Osteocyte (in vitro differentiated cells): ENCODE measurements at places on chromosomes 5 and 9. TPM values are rescaled to one million over a fixed set of nuclear protein-coding genes. Genes with fewer than 3 reads are reported as not detected.

- H3K27me3 ChIP-seq, result no peaks in the 10 kb centered on the region
- H3K27ac ChIP-seq, result no peak overlapping the region
- H3K4me1 ChIP-seq, result no peaks in the 10 kb centered on the region
- H3K36me3 ChIP-seq, result no peaks in the 10 kb centered on the region
- DNase-seq, result no peak
- no peak overlapping the region for H3K4me3 ChIP-seq
These were observed 225.7 kb downstream of the ASTN2 start for GRCh38 chr9:117189121-117189520.

GRCh38 chr9:121707477-121708424 lies 56.3 kb downstream of the DAB2IP start:
- H3K4me3 ChIP-seq, result no peak overlapping the region
- no peaks in the 10 kb centered on the region for H3K4me1 ChIP-seq
- H3K27ac ChIP-seq, result no peak overlapping the region
- no peaks in the 10 kb centered on the region for H3K27me3 ChIP-seq

- H3K27me3 ChIP-seq, result no peaks in the 10 kb centered on the region
- peak; percentile 88 for DNase-seq
These were observed 19.3 kb upstream of the CAMSAP1 start for GRCh38 chr9:135926402-135927194.

The MZB1 gene
- total RNA-seq, result not detected in 2 replicates

GRCh38 chr5:176837707-176838115 lies 27.4 kb downstream of the UNC5A start:
- peaks cover 22% of the 10 kb centered on the region for H3K27me3 ChIP-seq
- no peaks in the 10 kb centered on the region for H3K4me1 ChIP-seq
- peak; percentile 97 for DNase-seq
- H3K4me3 ChIP-seq, result no peak overlapping the region

GRCh38 chr9:129962889-129963703 lies 79.9 kb downstream of the FNBP1 start:
- H3K4me1 ChIP-seq, result peaks cover 58% of the 10 kb centered on the region
- no peak for DNase-seq
- H3K36me3 ChIP-seq, result peaks cover 6% of the 10 kb centered on the region
- peak overlapping the region; percentile 98 for H3K27ac ChIP-seq

- peaks cover 57% of the 10 kb centered on the region for H3K4me1 ChIP-seq
- H3K4me3 ChIP-seq, result peak overlapping the region; percentile 22
- H3K27ac ChIP-seq, result peak overlapping the region; percentile 52
- DNase-seq, result no peak
- peaks cover 5% of the 10 kb centered on the region for H3K36me3 ChIP-seq
These were observed 69.8 kb downstream of the GALNT10 start for GRCh38 chr5:154260224-154260927.

GRCh38 chr9:17204611-17205152 lies 69.8 kb downstream of the CNTLN start:
- H3K27ac ChIP-seq, result no peak overlapping the region
- H3K27me3 ChIP-seq, result no peaks in the 10 kb centered on the region
- peaks cover 32% of the 10 kb centered on the region for H3K36me3 ChIP-seq
- no peak for DNase-seq
- no peak overlapping the region for H3K4me3 ChIP-seq
- H3K4me1 ChIP-seq, result no peaks in the 10 kb centered on the region

- no peaks in the 10 kb centered on the region for H3K36me3 ChIP-seq
- no peak within 1 kb of the TSS for H3K27ac ChIP-seq
- peak within 1 kb of the TSS; percentile 79 for H3K4me3 ChIP-seq
- peaks cover 56% of the 10 kb centered on the region for H3K27me3 ChIP-seq
These were observed at the start of gene FGF10 for GRCh38 chr5:44389090-44389822. FGF10 (minus strand) TSS chr5:44389420; CDS start chr5:44388682, 738 bp downstream.

The ANGPTL2 gene
- total RNA-seq, result 34.8 and 40.0 TPM in 2 replicates

DNA sequence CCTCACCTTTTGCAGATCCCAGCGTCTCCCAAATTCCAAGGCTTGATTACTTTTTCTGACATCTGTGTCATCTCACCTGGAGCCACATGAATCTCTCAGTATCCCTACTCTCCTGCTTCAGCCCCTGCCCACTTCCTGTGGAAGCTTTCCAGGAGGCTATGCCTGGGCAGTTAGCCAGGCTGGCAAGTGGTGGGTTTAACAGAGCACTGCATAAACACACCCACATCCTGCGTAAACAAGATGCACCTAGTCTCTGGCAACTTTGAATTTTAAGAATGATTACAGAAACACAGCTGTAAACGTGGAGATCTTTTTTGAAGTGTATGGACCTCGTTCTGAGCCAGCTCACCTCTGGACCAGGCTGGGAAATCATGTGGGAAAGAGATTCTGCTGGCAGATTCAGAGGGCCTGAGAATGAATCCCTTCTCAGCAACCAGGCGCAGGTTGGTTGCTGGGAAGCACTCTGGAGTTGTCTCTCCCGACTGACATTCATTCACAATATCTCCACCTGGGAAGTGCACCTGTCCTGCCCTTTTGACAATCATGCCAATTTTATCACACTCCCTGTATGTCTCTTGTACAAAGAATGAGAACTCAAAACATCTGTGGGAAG lies 55.7 kb upstream of the FANCC start:
- peak; percentile 40 for DNase-seq
- H3K4me3 ChIP-seq, result no peak overlapping the region
- H3K36me3 ChIP-seq, result no peaks in the 10 kb centered on the region

- H3K27me3 ChIP-seq, result no peaks in the 10 kb centered on the region
- H3K4me3 ChIP-seq, result no peak overlapping the region
- DNase-seq, result peak; percentile 42
- no peaks in the 10 kb centered on the region for H3K36me3 ChIP-seq
These were observed 129.3 kb downstream of the ENTREP1 start for GRCh38 chr9:69454321-69454720.

DNA sequence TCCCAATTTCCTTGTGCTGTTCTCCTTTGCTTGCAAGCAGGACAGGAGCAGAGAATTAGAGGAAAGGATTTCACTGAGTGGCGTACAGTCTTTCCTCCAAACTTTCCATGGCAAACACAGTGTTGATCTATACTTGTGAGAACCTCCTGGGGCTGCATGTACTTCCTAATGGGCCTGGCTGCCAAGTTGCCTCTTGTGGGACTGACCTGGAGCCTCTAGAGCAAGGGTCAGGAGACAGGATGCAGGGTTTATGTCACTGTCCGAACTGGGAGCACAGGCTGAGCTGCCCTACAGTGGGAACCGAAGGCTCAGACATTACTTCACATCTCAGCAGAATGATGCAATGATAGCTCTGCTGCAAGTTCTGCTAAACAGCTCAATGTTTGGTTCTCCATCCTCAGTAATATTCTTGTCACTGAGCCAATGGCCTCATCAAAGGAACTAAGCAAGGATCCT lies 102.3 kb downstream of the ENC1 start:
- H3K36me3 ChIP-seq, result no peaks in the 10 kb centered on the region
- peak overlapping the region; percentile 16 for H3K27ac ChIP-seq
- H3K4me1 ChIP-seq, result peaks cover 35% of the 10 kb centered on the region

GRCh38 chr5:99105216-99105615 lies 176.4 kb upstream of the CHD1 start:
- H3K4me1 ChIP-seq, result no peaks in the 10 kb centered on the region
- no peak overlapping the region for H3K27ac ChIP-seq
- peaks cover 57% of the 10 kb centered on the region for H3K27me3 ChIP-seq
- H3K36me3 ChIP-seq, result no peaks in the 10 kb centered on the region

DNA sequence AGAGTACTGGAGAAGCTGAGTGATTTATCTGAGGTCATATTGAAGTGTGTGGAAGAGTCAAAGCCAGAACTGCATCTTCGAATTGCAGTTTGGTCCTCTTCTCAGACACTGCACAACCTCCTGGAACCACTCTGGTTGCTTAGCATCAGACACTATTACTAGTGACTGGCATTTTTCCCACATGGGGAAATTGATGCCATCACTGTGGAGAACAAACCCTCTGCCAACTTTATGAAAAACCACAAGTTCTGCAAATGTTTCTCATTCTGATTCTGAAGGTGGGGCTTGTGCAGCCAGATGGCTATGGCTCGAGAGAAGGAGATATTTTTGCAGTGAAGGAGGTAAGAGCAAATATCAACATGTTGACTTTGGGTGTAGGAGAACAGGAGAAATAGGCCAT lies 67.2 kb downstream of the KCTD16 start:
- H3K27ac ChIP-seq, result no peak overlapping the region
- DNase-seq, result no peak
- no peaks in the 10 kb centered on the region for H3K36me3 ChIP-seq
- peaks cover 23% of the 10 kb centered on the region for H3K27me3 ChIP-seq

The CER1 gene
- not detected in 2 replicates for total RNA-seq

- H3K27me3 ChIP-seq, result peaks cover under 1% of the 10 kb centered on the region
- H3K27ac ChIP-seq, result no peak overlapping the region
- DNase-seq, result no peak
- no peak overlapping the region for H3K4me3 ChIP-seq
- no peaks in the 10 kb centered on the region for H3K36me3 ChIP-seq
These were observed 29.2 kb upstream of the SYK start for GRCh38 chr9:90772386-90772785.

- no peak for DNase-seq
- H3K27ac ChIP-seq, result no peak overlapping the region
- peaks cover 47% of the 10 kb centered on the region for H3K27me3 ChIP-seq
- H3K4me3 ChIP-seq, result no peak overlapping the region
- H3K4me1 ChIP-seq, result no peaks in the 10 kb centered on the region
These were observed 6.2 kb upstream of the CYFIP2 start for GRCh38 chr5:157259699-157260098.

DNA sequence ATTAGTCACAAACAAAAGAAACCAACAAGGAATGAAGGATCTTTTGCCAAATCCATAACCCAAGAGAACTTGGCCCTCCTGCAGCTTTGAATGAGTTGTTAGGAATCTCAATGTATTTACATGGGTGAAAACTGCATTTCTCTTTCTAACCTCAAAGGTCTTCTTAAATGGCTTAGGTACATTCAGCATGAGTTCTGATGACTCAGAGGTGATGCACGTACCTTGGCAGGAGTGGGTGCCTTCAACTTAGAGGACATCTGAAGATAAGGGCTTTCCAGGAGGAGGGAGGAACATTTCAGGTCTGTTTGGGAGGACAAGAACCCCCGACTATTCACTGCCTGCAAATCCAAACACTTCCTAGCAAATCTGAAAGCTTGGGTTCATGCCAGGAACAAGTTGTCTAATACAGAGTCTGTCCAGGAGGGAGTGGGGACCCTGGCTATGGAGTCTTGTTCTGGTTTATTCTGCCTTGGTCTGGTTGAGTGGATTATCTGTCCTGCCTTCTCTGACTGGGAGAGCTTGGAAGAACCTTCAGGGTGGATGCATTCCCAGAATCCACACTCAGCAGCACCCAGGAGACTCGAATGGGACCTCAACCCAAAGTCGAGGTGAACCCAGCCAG lies 65.7 kb downstream of the IRX2 start:
- no peaks in the 10 kb centered on the region for H3K36me3 ChIP-seq
- no peak overlapping the region for H3K4me3 ChIP-seq
- H3K4me1 ChIP-seq, result no peaks in the 10 kb centered on the region
- no peak for DNase-seq

DNA sequence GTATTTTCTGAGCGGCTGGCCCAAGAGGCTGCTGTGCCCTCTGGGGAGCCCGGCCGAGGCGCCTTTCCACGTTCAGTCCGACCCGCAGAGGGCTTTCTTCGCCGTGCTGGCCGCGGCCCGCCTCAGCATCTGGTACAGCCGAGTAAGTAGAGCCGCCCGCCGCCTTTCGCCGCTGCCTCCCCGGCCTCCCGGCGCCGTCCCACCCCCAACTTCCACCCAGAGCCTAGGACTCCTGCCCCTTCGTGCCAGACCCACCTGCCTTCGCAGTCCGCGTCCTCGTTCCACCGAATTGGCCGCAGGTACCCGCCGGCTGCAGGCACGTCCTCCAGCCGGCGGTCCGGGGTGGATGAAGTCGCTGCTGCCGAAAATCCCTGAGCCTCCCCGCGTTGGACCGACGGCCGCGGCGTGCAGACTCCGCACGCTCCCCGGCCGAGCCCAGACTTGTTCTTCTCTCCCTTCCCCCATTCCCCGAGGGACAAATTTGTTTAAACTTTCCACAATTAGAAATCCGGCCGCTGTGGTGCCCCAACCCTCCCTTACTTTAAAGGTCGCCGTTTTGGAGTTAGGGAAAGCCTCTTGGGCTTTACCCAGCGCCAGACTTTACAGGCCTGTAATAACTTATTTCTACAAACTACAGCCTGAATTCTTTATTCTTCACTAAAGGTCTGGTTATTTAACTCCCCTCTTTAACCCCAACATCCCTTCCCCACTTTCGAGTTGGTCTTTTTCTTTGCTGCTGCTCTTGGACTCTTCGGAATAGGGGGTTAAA lies 589 bp downstream of the RIC1 start:
- peak overlapping the region; percentile 97 for H3K4me3 ChIP-seq
- H3K27me3 ChIP-seq, result no peaks in the 10 kb centered on the region
- H3K4me1 ChIP-seq, result peaks cover 56% of the 10 kb centered on the region
- peak overlapping the region; percentile 97 for H3K27ac ChIP-seq
- DNase-seq, result peak; percentile 86
- H3K36me3 ChIP-seq, result no peaks in the 10 kb centered on the region

DNA sequence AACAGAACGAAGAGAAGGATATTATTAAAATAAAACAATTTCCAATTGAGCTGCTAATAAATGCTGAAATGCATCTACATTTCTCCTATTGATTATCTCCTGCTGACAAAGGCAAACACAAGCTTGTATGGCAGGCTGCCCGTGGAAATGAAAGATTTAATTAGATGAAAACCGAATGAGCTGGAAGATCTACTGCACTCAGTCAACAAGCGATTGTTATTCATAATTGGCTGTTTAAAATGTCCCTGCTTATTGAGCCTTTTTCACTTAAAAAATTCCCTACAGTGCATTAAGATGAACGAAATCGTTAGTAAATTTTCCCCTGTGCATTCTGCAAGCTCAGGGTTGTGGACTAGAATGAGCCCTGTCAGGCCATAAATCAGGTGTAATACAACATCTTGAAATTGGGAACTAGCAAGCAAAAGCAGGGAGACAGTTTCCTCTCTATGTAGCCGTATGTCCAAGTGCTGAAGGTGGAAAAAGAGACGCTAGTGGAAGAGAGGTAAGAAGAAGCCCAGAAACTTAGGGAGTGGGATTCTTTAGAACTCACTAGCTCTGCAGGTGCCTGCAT lies 28.5 kb upstream of the KIF4B start:
- H3K36me3 ChIP-seq, result no peaks in the 10 kb centered on the region
- no peaks in the 10 kb centered on the region for H3K4me1 ChIP-seq
- no peak overlapping the region for H3K4me3 ChIP-seq
- DNase-seq, result no peak
- H3K27me3 ChIP-seq, result peaks cover 5% of the 10 kb centered on the region

- H3K36me3 ChIP-seq, result peaks cover 20% of the 10 kb centered on the region
- no peak overlapping the region for H3K27ac ChIP-seq
- no peaks in the 10 kb centered on the region for H3K4me1 ChIP-seq
- H3K27me3 ChIP-seq, result no peaks in the 10 kb centered on the region
- no peak for DNase-seq
- no peak overlapping the region for H3K4me3 ChIP-seq
These were observed 55.6 kb downstream of the CAMSAP1 start for GRCh38 chr9:135851748-135852147.

GRCh38 chr9:6711403-6711802 lies 46.4 kb upstream of the KDM4C start:
- no peaks in the 10 kb centered on the region for H3K4me1 ChIP-seq
- H3K27ac ChIP-seq, result no peak overlapping the region
- DNase-seq, result no peak
- H3K27me3 ChIP-seq, result no peaks in the 10 kb centered on the region
- no peak overlapping the region for H3K4me3 ChIP-seq

GRCh38 chr9:13860946-13861640 lies 452.8 kb downstream of the NFIB start:
- no peak overlapping the region for H3K27ac ChIP-seq
- DNase-seq, result no peak
- peaks cover 20% of the 10 kb centered on the region for H3K4me1 ChIP-seq
- H3K27me3 ChIP-seq, result peaks cover 15% of the 10 kb centered on the region
